Transverse colon (tissue), 4 donors: ENCODE measurements at places on chromosomes 6 and 20. TPM values are rescaled to one million over a fixed set of nuclear protein-coding genes. Genes with fewer than 3 reads are reported as not detected.

ARFRP1 gene
- 75.4 TPM for total RNA-seq

CEP85L gene
- total RNA-seq: 10.5 TPM

SAMD3 gene
- total RNA-seq: 4.0 TPM

C6orf132 gene
- total RNA-seq: 44.4 TPM

SNRPB gene
- total RNA-seq: 132 TPM

DDRGK1 gene
- total RNA-seq: 84.5 TPM

DZANK1 gene
- 1.8 TPM for total RNA-seq

FHL5 gene
- total RNA-seq: not detected

SPINT3 gene
- total RNA-seq: not detected

GRCh38 chr6:147040121-147040910 lies 163.9 kb upstream of the STXBP5 start:
- no peaks in the 10 kb centered on the region for H3K36me3 ChIP-seq
- H3K27ac ChIP-seq: no peak overlapping the region
- DNase-seq: no peak

GRCh38 chr20:45036044-45036755 lies 64.7 kb downstream of the KCNS1 start:
- H3K27ac ChIP-seq: no peak overlapping the region
- no peaks in the 10 kb centered on the region for H3K4me1 ChIP-seq
- H3K4me3 ChIP-seq: no peak overlapping the region

DNA sequence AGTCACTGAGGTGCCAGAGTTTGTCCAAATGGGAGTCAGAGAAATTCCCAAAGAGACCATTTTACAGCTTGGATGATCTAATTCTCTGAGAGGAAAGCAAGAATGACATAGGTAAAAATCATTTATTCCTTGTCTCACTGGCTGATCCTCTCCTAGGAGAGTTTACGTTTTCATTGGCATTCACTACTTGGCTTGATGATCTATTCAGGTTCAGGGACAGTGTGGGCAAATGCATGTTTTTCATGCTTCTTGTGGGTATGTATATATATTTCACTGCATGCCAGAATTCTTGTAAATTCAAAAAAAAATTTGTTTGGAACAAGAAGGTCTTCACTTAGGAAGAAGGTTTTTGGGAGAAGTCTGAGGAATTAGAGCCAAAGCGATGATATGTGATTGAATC lies 403.4 kb upstream of the JAG1 start:
- no peaks in the 10 kb centered on the region for H3K36me3 ChIP-seq
- DNase-seq: no peak

- no peak overlapping the region for H3K4me3 ChIP-seq
- no peaks in the 10 kb centered on the region for H3K27me3 ChIP-seq
- no peak overlapping the region for H3K27ac ChIP-seq
- H3K4me1 ChIP-seq: no peaks in the 10 kb centered on the region
- H3K36me3 ChIP-seq: no peaks in the 10 kb centered on the region
Measured at GRCh38 chr6:120348926-120349325, 985.4 kb downstream of the TBC1D32 start.

DNA sequence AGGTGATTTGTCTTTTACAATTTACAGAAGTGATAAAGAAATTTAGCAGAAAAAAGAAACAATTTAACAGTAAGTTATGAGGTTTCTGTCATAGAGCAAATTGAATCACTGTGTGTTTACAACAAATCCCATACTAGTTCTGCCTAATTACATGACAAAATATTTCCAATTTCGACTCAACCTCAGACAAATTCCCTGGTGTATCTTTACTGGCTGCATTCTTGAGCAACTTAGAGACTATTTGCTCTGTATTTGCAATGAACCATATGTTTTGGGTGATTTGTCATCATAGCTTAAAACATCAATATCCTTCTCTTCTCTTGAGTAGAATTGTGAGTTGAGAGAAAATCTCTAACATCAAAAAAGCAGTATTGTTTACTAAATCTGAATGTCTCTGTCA lies 128.7 kb downstream of the SIM1 start:
- DNase-seq: no peak
- H3K4me1 ChIP-seq: no peaks in the 10 kb centered on the region
- H3K36me3 ChIP-seq: no peaks in the 10 kb centered on the region

DNA sequence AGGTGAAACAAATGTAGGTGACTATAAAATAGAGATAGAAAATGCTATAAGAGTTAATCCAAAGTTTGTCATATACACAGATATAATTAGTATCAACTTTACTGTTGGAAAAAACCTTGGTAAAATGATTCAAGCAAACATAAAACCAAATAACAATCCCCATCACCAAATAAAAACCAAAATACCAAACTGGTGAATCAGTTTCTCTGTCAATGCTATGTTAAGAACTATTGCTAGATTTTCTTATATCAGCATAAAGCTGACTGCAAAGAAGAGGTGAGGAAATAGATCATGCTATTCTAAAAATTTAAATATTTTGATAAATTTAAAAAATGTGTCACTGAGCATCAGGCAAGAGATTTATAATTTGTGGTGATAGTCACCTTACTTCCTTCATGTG lies 658.4 kb downstream of the PHF3 start:
- no peaks in the 10 kb centered on the region for H3K27me3 ChIP-seq
- no peak overlapping the region for H3K4me3 ChIP-seq
- no peaks in the 10 kb centered on the region for H3K36me3 ChIP-seq
- no peak for DNase-seq
- H3K4me1 ChIP-seq: no peaks in the 10 kb centered on the region

DNA sequence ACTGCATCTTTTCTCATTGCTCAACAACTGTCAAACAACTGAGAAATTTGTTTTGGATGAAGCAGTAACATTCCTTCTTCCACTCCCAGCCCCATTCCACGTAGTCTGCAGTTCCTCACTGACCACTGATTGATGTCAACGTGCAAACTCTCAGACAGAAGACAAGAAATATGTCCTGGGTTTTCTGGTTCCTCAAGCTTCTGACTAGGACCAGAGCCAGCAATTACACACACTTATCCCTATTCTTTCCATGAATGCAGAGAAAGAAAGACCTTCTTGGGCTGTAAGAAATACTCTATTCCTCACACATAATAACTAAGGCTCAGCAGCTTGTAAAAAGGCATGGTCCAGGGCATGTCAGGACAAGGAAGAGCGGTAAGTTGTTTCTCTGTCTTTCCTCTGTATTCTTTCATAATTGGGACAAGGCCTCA lies 790.1 kb upstream of the SLC35B3 start:
- no peaks in the 10 kb centered on the region for H3K4me1 ChIP-seq
- no peak overlapping the region for H3K4me3 ChIP-seq
- H3K27ac ChIP-seq: no peak overlapping the region
- DNase-seq: no peak

DNA sequence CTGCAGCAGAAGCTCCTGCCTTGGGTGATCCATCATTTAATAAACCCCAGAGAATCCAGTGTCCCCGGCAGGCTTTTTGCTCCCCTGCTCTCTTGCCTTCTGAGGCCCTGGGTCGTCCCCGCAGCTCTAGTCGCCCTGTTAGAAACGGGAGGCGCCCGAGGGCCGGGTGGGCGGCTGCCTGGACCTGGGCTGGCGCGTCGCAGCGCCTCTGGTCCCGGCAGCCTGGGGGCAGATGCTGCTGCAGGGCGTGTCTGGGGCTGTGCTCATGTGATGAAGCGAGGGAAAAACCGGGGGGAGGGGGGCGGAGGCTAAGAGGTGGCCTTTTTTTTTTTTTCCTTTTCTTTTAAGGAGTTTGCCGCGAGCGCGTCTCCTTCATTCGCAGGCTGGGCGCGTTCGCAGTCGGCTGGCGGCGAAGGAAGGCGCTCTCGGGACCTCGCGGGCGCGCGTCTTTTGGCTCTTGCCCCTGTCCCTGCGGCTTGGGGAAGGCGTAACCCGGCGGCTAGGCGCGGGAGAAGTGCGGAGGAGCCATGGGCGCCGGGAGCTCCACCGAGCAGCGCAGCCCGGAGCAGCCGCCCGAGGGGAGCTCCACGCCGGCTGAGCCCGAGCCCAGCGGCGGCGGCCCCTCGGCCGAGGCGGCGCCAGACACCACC lies 394 bp downstream of the AKAP12 start:
- no peaks in the 10 kb centered on the region for H3K36me3 ChIP-seq
- peaks cover 53% of the 10 kb centered on the region for H3K27me3 ChIP-seq
- H3K27ac ChIP-seq: peak overlapping the region; percentile 89
- peaks cover 5% of the 10 kb centered on the region for H3K4me1 ChIP-seq

DNA sequence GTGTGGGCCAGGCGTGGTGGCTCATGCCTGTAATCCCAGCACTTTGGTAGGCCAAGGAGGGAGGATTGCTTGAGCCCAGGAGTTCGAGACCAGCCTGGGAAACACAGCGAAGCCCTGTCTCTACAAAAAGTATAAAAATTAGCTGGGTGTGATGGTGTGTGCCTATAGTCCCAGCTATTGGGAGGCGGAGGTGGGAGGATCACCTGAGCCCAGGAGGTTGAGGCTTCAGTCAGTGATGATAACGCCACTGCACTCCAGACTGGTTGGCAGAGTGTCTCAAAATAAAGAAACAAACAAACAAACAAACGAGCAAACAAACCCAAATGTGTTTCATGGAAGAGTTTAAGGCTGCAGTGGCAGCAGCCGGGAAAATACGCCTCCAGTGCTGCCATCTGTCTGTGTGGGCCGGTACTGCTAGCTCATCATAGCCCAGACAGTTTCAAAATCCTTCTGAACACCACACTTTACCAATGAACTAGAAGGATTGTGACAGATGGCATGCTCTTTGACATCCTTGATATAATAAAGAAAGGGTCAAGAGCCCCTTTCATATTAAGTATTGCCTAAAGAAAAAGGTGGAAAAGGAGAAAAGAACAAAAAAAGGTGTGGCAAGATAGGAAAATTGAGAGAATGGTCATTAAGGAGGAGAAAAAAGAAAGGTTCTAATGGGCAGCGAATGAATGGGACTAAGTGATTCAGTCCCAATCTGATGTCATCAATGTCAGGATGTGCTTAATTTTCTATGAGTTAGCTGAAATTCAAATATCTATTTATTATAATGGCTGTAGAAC lies 298.6 kb downstream of the SYNE1 start:
- DNase-seq: peak; percentile 62
- no peaks in the 10 kb centered on the region for H3K36me3 ChIP-seq
- no peak overlapping the region for H3K4me3 ChIP-seq

GRCh38 chr6:87623248-87623647 lies 33.3 kb downstream of the ORC3 start:
- H3K27me3 ChIP-seq: no peaks in the 10 kb centered on the region
- no peak overlapping the region for H3K27ac ChIP-seq
- H3K36me3 ChIP-seq: peaks cover 11% of the 10 kb centered on the region

GRCh38 chr20:41619360-41620100 lies 1.4 kb upstream of the CHD6 start:
- H3K4me1 ChIP-seq: peaks cover 21% of the 10 kb centered on the region
- H3K4me3 ChIP-seq: no peak overlapping the region
- no peaks in the 10 kb centered on the region for H3K27me3 ChIP-seq
- no peaks in the 10 kb centered on the region for H3K36me3 ChIP-seq
- DNase-seq: no peak

- H3K36me3 ChIP-seq: no peaks in the 10 kb centered on the region
- no peaks in the 10 kb centered on the region for H3K4me1 ChIP-seq
- H3K27me3 ChIP-seq: no peaks in the 10 kb centered on the region
- no peak overlapping the region for H3K4me3 ChIP-seq
- no peak overlapping the region for H3K27ac ChIP-seq
Measured at GRCh38 chr20:11329271-11329670, 588.4 kb upstream of the BTBD3 start.

GRCh38 chr6:10999994-11000393 lies 44.1 kb downstream of the ELOVL2 start:
- H3K27ac ChIP-seq: no peak overlapping the region
- H3K4me3 ChIP-seq: no peak overlapping the region
- no peaks in the 10 kb centered on the region for H3K27me3 ChIP-seq
- no peak for DNase-seq
- no peaks in the 10 kb centered on the region for H3K4me1 ChIP-seq
- H3K36me3 ChIP-seq: no peaks in the 10 kb centered on the region

GRCh38 chr20:35490736-35491181 lies 35.4 kb downstream of the CEP250 start:
- H3K27me3 ChIP-seq: no peaks in the 10 kb centered on the region
- DNase-seq: peak; percentile 47
- H3K4me3 ChIP-seq: peak overlapping the region; percentile 29
- peak overlapping the region; percentile 29 for H3K27ac ChIP-seq

DNA sequence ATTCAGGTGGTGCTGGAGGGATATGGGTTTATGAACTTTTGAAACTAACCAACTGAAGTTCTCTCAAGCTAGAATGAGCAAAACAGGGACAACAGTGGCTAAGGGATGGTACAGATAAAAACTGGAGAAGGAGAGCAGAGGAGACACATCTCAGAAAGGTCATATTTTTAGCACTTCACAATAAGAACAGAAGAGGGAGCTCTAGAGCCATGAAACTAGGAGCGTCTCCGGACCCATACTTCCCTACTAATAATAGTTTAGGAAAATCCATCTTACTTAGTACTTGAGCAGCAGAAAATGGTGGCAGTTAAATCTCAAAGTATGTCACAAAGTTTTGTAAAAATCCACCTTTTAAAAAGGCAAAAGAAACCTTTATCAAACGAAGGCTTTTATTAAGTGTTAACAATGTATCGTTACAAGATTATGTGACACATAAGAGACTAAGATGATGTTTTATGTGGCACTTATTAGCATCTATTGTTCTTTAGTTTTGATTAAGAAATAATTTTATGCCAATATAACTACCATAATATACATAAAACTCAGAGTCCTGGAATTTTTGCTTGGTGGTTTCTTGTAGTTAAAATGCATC lies 278.6 kb downstream of the TBC1D32 start:
- DNase-seq: no peak
- H3K27ac ChIP-seq: no peak overlapping the region
- no peaks in the 10 kb centered on the region for H3K4me1 ChIP-seq
- H3K36me3 ChIP-seq: no peaks in the 10 kb centered on the region
- H3K27me3 ChIP-seq: no peaks in the 10 kb centered on the region
- no peak overlapping the region for H3K4me3 ChIP-seq

DNA sequence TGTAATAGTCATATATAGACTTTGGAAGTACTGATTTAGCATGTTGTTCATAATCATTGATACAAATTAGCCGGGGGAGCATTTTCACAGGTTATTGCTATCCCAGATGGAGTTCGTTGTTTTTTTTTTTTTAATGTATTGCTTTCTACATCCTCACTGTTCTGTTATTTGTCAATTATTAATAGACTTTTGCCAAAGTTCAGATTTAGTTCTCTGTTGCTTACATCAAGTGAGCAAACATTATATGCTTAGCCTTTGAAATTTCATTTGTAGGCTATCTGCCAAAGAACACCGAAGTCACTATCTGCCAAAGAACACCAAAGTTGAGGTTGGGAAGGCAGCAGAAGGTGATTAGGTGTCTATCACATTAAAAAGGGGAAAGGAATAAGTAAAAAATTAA lies at the start of gene HAO1:
Gene HAO1, minus strand, starts transcription at position 118 of the 400 bp plus-strand sequence. Its CDS starts 36 bp downstream, at position 82.
- no peak for DNase-seq
- H3K36me3 ChIP-seq: no peaks in the 10 kb centered on the region
- H3K4me1 ChIP-seq: peaks cover 4% of the 10 kb centered on the region
- H3K4me3 ChIP-seq: no peak within 1 kb of the TSS

- H3K4me1 ChIP-seq: peaks cover 14% of the 10 kb centered on the region
- peak; percentile 68 for DNase-seq
- H3K27me3 ChIP-seq: no peaks in the 10 kb centered on the region
- no peaks in the 10 kb centered on the region for H3K36me3 ChIP-seq
- H3K4me3 ChIP-seq: no peak overlapping the region
- peak overlapping the region; percentile 50 for H3K27ac ChIP-seq
Measured at GRCh38 chr6:167550941-167551627, 226.2 kb downstream of the TTLL2 start.
